ENCODE measurements at places on chromosomes 7 and 10. TPM values are rescaled to one million over a fixed set of nuclear protein-coding genes. Genes with fewer than 3 reads are reported as not detected.

CALML3 gene
- total RNA-seq: not detected

- H3K27ac ChIP-seq: no peak overlapping the region
- H3K36me3 ChIP-seq: peaks cover 49% of the 10 kb centered on the region
- DNase-seq: no peak
- H3K4me3 ChIP-seq: no peak overlapping the region
- H3K27me3 ChIP-seq: no peaks in the 10 kb centered on the region
These were observed 28.6 kb downstream of the ECD start for GRCh38 chr10:73139251-73139650.

- H3K27me3 ChIP-seq: peaks cover 6% of the 10 kb centered on the region
- no peak overlapping the region for H3K27ac ChIP-seq
- H3K4me3 ChIP-seq: no peak overlapping the region
- DNase-seq: peak; percentile 27
- H3K36me3 ChIP-seq: no peaks in the 10 kb centered on the region
These were observed 125.4 kb upstream of the TARP start for GRCh38 chr7:38398725-38399321.

SLF2 gene
- 38.8 TPM for total RNA-seq

GRCh38 chr7:90611115-90611514 lies 15.0 kb downstream of the CDK14 start:
- no peaks in the 10 kb centered on the region for H3K4me1 ChIP-seq
- no peaks in the 10 kb centered on the region for H3K27me3 ChIP-seq
- H3K36me3 ChIP-seq: no peaks in the 10 kb centered on the region
- no peak for DNase-seq

SORCS1 gene
- total RNA-seq: not detected

Data from Panc1 (cell line).